Esophagus muscularis mucosa (tissue), 4 donors: ENCODE measurements at places on chromosomes 16 and 17. TPM values are rescaled to one million over a fixed set of nuclear protein-coding genes. Genes with fewer than 3 reads are reported as not detected.

The KREMEN2 gene
- total RNA-seq = not detected

The CHRNE gene
- 0.63 TPM for total RNA-seq

The ASPA gene
- 2.9 TPM for total RNA-seq

The OR3A3 gene
- not detected for total RNA-seq

DNA sequence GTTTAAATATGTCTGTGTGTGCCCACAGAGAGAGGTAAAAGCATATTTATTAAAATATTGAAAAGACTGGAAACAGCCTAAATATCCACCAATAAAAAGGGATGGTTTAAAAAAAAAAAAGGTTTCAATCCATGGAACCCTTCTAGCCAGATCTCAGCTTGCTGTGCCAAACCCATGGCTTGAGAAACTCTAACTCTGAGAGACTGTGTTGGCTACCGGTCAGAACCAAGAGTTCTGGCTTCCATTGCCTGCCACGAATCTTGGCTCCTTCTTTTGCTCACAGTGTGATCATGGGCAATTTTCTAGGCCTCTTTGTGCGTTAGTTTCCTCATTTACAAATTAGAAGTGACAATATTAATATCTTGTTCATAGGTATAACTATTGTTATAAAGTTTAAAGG, 201.3 kb upstream of the IRX3 start:
- no peak for DNase-seq

GRCh38 chr17:19717411-19717908, 1.1 kb upstream of the SLC47A2 start:
- DNase-seq = no peak

DNA sequence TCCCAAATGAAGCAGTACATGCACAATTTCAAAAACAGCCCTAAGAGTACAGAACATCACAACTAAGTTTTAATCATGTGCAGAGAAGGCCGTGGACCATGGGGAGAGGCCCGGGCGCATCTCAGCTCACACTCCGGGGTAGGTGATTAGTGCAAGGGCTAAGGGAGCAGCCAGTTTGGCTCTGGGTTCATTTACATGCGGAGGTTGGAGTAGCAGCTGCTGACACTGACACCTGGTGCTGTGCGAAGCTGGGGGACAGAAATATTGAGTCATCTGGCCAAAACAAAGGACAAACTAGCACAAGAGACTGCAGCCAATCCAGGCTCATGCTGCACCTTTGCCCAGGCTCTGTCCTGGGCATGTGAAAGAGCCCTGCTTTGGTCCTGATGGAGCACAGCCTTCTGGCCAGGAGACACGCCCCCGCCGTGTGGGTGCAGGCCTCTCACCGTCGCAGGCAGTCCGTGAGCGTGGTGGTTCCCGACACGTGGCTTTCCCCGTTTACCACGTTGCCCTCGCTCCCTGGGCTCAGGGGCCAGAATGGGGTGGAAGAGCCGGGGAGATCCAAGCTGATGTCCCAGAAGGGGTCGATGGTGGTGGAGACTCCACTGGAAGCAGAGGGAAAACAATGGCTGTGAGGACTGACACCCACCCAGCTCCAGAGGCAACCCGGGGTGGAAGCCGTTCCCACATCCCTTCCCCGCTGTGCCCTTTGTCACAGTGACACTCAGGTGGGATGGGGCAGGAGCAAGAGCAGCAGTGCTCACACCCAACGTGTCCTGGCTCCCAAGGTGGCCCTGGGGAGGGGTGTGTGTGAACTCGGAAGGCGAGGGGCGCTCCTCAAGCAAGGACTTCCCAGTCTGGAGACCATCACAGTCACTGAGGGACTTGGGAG, 31.9 kb downstream of the USP22 start:
- DNase-seq = no peak

- DNase-seq = no peak
Observed at GRCh38 chr17:32355649-32356377, 5.9 kb downstream of the ZNF207 start.
